ENCODE measurements at places on chromosomes 13 and 19.

- DNase-seq = no peak
Measured at GRCh38 chr19:4357095-4357797, 13.9 kb downstream of the MPND start.

GRCh38 chr13:100534147-100534843, 54.3 kb downstream of the GGACT start:
- no peak for DNase-seq

DNA sequence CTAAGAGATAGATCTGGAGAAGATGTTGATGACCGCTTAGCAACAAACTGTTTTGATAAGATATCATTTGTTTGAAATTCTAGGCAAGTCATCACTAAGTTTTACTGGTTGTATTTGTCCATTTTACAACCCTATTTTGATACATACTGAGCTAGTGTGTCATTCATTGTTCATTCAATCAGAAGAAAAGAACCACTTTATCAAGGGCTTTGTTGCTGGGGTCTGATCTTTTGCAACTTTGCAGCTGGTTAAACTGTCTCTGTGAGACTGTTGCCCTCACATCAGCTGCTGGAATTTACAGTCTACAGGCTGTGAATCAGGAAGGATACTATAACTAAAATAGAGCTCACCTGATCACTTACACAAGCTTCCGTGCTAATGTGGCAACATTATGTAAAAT, 290.5 kb downstream of the RFC3 start:
- DNase-seq = no peak

DNA sequence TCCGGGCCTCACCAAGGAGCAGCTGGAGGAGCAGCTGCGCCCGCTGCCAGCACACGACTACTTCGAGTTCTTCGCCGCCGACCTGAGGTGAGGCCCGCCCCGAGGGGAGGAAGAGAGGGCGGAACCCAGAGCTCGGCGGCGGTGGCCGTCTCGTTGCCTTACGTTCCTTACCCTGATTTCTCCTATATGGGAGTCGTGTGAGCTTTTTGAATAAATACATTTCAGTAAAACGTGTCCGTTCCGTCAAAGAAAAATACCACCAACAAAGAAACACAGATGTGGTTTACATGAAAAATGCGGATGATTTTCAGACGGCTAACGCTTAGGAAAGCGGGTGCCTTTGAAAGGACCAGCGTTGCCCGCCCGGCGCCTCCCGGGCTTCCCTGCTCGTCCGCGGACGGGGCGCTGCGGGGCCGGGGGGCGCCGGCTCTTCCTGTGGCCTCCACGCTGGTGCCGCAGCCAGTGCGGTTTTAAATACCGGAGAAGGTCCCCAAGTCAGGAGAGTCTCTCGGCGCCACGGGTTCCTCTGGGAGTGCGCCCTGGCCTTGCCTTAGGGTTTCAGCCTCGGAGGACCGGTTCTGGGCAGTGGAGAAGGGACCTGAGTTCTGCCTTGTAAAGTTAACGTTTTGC, 755 bp downstream of the UPF3A start:
- peak; percentile 61 for DNase-seq

GRCh38 chr19:23980805-23981204, 66.1 kb downstream of the ZNF726 start:
- no peak for DNase-seq

DNA sequence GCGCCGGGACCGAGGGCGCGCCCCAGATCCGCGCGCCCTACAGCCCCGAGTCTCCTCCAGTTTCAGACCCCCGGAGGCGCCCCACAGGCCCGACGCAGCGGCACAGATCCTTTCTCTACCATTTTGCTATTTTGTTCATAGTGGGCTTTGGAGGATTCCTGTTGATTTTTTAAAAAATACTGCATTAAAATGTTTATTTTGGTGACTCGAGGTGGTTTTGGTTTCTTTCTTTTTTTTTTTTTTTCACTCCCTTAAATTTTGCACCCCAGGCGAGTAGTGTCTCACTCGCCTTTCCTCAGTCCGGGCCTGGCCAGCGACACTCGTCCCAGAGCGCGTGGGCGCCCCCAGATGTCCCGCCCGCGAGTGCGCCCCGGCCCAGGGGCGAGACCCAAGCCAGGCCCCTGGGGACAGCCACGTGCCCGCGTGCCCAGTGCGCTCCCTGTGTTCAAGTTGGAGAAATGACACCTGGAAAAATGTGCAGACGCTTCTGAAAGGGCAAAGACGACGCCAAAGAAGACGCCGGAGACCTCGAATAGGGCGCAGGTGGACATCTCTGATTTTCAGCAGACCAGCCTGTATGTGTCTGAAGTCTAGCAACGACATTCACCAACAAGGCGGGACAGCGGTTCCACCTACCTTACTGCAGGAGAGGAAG, 471 bp upstream of the INSR start:
- peak; percentile 1 for DNase-seq

DNA sequence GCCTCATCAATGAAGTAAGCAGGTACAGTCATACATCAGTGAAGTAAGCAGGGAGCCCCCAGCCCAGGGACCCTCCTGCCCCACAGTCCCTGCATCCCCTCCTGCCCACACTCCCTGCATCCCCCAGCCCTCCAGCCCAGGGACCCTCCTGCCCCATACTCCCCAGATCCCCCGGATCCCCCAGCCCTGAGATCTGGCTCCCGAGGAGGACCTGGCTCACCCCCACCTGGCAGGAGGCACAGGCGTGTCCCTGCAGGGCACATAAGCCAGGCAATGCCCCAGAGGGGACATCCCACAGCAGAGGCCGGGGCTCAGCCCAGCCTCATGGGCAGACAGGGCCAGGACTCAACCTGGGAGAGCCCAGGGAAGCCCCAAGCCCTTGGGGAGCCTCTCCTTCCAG, 53.6 kb upstream of the TPM4 start:
- no peak for DNase-seq

DNA sequence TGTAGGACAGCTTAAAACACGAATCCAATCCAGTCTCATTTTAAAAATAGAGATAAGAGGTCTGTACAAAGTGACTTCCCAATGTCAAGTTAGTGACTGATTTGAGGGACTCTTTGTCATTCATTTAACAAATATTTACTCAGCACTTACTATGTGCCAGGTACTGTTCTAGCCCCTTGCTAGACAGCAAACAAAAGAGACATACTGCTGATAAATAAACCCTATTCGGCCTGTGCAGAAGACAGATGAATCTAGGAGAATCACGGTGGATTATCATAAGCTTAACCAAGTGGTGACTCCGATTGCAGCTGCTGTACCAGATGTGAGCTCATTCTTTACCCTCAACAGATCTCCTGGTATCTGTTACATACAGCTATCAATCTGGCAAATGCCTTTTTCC, 6.4 kb upstream of the ELF1 start:
- no peak for DNase-seq

GRCh38 chr13:77740931-77741596, 43.6 kb downstream of the SLAIN1 start:
- DNase-seq = no peak

- DNase-seq = no peak
Measured at GRCh38 chr19:34974646-34975045, 10.6 kb upstream of the ZNF792 start.

- DNase-seq = no peak
Measured at GRCh38 chr19:4911314-4911713, 2.0 kb downstream of the UHRF1 start.

GRCh38 chr13:65789815-65790214, 1440.3 kb downstream of the PCDH9 start:
- no peak for DNase-seq

GRCh38 chr13:101149735-101150384, 266.4 kb downstream of the NALCN start:
- no peak for DNase-seq

- DNase-seq = no peak
Measured at GRCh38 chr13:77861741-77862140, 56.9 kb downstream of the EDNRB start.

Data from activated CD4-positive, alpha-beta T cell treated with anti-CD3 and anti-CD28 coated beads, Interleukin-2, amount 50 U/mL, for 4 hours (primary cell).